ENCODE measurements at places on chromosomes 5 and 9. TPM values are rescaled to one million over a fixed set of nuclear protein-coding genes. Genes with fewer than 3 reads are reported as not detected.

Gene FAM78A
- 1.4 TPM for total RNA-seq

Gene MAP1B
- 316 TPM for total RNA-seq

Gene SLC12A7
- total RNA-seq, result 2.0 TPM

GRCh38 chr5:142630927-142631539 is 54.9 kb downstream of the FGF1 start:
- H3K27me3 ChIP-seq, result no peaks in the 10 kb centered on the region
- no peak overlapping the region for H3K27ac ChIP-seq
- H3K4me3 ChIP-seq, result no peak overlapping the region
- no peaks in the 10 kb centered on the region for H3K36me3 ChIP-seq
- H3K4me1 ChIP-seq, result peaks cover 25% of the 10 kb centered on the region
- no peak for DNase-seq

- no peak overlapping the region for H3K4me3 ChIP-seq
- H3K27me3 ChIP-seq, result no peaks in the 10 kb centered on the region
- H3K27ac ChIP-seq, result peak overlapping the region; percentile 69
- peaks cover 1% of the 10 kb centered on the region for H3K36me3 ChIP-seq
These were observed 1275.4 kb upstream of the CDH18 start for GRCh38 chr5:21263361-21263760.

DNA sequence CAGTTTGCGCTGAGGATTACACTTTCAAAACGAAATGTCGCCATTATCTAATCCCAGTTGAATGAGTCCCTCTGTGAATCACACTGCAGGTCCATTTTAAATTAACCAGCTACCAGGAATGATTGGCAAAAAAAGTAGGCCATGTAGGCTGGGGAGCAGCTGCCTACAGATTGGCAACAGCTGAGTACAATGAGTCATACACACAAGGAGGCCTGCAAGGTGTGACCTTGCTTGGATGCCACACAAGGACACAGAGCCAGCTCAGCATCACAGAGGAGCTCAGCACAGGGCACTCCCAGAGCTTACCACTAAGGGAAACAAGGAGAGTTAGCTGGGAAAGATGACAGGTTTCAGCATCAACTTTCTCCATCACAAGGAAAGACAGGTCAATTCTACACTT is 12.9 kb downstream of the HAVCR1 start:
- DNase-seq, result no peak
- H3K4me3 ChIP-seq, result no peak overlapping the region
- no peak overlapping the region for H3K27ac ChIP-seq
- H3K27me3 ChIP-seq, result no peaks in the 10 kb centered on the region

GRCh38 chr9:76733096-76733495 is 31.1 kb upstream of the PCA3 start:
- no peak overlapping the region for H3K27ac ChIP-seq
- no peaks in the 10 kb centered on the region for H3K4me1 ChIP-seq
- H3K27me3 ChIP-seq, result peaks cover 12% of the 10 kb centered on the region
- H3K4me3 ChIP-seq, result no peak overlapping the region

GRCh38 chr5:132475987-132476875 is 14.3 kb downstream of the IRF1 start:
- no peak overlapping the region for H3K4me3 ChIP-seq
- peaks cover 30% of the 10 kb centered on the region for H3K4me1 ChIP-seq

GRCh38 chr5:167908606-167909005 is 382.8 kb upstream of the WWC1 start:
- H3K4me1 ChIP-seq, result peaks cover 14% of the 10 kb centered on the region
- no peak overlapping the region for H3K27ac ChIP-seq
- DNase-seq, result no peak
- no peak overlapping the region for H3K4me3 ChIP-seq
- H3K27me3 ChIP-seq, result peaks cover 2% of the 10 kb centered on the region
- H3K36me3 ChIP-seq, result no peaks in the 10 kb centered on the region

- no peaks in the 10 kb centered on the region for H3K27me3 ChIP-seq
- H3K36me3 ChIP-seq, result peaks cover 5% of the 10 kb centered on the region
- H3K4me1 ChIP-seq, result peaks cover 29% of the 10 kb centered on the region
- H3K27ac ChIP-seq, result peak overlapping the region; percentile 82
These were observed 51.1 kb downstream of the NUDT12 start for GRCh38 chr5:103511554-103511885.

- H3K4me3 ChIP-seq, result no peak overlapping the region
- H3K27me3 ChIP-seq, result no peaks in the 10 kb centered on the region
- no peak for DNase-seq
- H3K27ac ChIP-seq, result no peak overlapping the region
- H3K36me3 ChIP-seq, result no peaks in the 10 kb centered on the region
- no peaks in the 10 kb centered on the region for H3K4me1 ChIP-seq
These were observed 257.9 kb downstream of the RASEF start for GRCh38 chr9:82805027-82805426.

DNA sequence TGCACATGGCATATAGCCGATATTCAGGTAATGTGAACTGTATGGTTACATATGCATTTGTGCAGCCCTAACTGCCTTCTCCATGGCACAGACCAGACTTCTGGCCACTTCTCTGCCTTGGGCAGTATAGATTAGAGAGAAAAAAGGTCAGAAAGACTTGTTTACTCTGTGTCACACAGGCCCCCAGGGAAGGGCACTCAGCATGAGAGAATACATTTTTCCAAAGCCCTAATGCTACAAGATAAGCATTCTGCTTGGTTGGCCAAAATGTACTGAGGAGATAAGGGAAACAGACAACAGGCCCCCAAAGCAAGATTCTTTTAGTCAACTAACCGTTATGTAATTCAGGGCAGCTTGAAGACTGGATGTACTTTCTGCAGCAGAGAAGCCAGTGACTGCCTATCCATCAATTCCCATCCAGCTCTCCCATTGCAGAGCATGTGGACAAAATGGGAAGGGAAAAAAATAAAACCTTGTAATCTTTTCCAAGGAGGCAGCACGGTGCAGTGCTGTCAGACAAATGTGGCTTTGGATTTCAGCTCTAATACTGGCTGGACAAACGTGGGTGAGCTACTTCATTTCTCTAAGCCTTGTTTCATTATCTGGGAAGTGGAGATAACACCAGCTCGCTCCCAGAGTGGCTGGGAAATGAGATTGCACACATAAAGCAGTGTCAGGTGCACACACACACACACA is 205.9 kb downstream of the NSG2 start:
- H3K36me3 ChIP-seq, result no peaks in the 10 kb centered on the region
- no peaks in the 10 kb centered on the region for H3K4me1 ChIP-seq
- DNase-seq, result no peak
- H3K27me3 ChIP-seq, result peaks cover 4% of the 10 kb centered on the region
- H3K4me3 ChIP-seq, result no peak overlapping the region
- H3K27ac ChIP-seq, result no peak overlapping the region

All from chondrocyte (in vitro differentiated cells).